ENCODE measurements at places on chromosomes 12 and 14.

DNA sequence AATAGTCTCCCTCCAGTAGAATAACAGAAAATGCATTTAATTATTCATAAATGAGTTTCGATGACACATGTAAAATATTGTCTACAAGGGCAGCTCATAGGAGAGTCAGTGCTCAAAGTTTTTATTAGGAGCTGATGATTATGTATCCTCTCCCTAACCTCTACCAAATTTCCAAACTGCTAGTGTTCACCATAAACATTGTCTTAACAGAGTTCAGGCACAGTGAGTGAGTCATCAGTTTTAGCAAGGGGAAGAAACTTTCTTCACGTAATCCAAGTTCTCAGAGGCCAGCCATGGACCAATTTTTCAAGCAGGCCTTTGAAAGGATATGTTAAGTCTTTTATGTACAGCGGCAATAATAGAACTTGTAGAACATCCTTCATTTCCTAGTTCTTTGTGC lies 649.2 kb upstream of the MIS18BP1 start:
- no peak for ATAC-seq

DNA sequence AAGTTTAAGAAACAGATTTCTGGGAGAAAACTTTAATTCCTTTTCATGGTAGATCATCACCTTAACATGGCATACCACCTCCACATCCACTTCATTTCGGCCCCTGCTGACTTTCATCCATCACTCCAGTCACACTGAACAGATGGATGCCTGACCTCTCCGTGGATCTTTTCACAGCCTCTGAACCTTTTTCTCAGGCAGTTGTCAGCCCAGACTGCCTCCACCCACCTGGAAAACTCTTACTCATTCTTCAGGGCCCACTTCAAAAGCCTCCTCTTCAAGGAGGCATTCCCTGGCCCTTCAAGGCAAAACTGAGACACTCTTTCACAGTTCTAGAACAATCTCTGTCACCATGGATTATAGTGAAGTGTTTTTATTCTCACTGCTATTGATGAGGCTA lies 52.9 kb downstream of the GXYLT1 start:
- peak; percentile 6 for ATAC-seq

GRCh38 chr14:91310606-91311283 lies 66.2 kb upstream of the GPR68 start:
- no peak for ATAC-seq

GRCh38 chr14:40398981-40399380 lies 966.7 kb upstream of the FBXO33 start:
- no peak for ATAC-seq

DNA sequence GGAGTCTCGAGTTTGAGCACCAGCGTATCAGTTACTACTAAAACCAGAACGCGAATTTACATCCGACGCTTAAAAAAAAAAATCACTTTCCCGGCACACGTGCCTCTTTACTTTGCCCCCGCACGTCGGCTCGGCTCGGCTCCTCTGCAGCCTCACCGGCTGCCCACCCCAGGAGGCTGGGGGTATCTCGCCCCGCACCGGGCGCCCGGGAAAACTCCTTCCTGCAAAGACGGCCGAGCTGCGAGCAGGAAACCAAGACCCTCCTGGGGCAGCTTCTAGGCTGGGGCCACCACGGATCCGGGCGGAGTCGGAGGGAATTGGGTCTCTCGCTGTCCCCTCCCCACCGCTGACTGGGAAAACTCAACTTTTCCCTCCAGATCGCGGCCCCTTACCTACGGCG lies 610 bp downstream of the VSIG10 start:
- ATAC-seq: peak; percentile 42

DNA sequence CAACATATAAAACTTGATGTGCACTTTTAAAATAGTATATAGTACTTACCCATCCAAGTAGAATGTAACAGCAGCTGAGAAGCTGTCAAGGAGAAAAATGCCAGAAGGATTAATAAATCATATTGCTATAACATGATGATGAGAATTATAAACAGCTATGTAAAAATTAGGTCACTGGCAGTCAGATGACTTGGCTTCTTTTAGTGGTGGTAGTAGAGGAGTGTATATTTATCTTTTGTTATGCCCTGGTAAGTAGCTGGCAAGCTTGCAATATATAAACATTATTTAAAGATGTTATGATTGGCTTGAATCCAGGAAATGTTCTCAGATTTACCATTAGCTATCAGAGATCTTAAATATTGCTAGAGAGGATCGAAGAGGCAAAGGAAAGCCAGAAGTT lies 471.0 kb upstream of the MGAT4C start:
- ATAC-seq: peak; percentile 46

DNA sequence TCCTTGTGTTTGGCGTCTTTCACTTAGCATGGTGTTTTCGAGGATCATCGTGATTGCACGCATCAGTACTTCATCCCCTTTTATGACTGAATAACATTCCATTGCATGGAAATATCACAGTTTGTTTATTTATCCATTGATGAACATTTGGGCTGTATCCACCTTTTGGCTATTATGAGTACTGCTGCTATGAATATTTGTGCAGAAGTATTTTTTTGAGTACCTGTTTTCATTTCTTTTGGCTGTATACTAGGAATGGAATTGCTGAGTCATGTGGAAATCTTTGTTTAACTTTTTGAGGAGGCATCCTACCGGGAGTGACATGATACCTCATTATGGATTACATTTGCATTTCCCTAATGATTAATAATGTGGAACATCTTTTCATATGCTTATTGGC lies 66.4 kb downstream of the WNK1 start:
- ATAC-seq: no peak

GRCh38 chr12:132138941-132139871 lies 4.9 kb downstream of the DDX51 start:
- ATAC-seq: no peak

DNA sequence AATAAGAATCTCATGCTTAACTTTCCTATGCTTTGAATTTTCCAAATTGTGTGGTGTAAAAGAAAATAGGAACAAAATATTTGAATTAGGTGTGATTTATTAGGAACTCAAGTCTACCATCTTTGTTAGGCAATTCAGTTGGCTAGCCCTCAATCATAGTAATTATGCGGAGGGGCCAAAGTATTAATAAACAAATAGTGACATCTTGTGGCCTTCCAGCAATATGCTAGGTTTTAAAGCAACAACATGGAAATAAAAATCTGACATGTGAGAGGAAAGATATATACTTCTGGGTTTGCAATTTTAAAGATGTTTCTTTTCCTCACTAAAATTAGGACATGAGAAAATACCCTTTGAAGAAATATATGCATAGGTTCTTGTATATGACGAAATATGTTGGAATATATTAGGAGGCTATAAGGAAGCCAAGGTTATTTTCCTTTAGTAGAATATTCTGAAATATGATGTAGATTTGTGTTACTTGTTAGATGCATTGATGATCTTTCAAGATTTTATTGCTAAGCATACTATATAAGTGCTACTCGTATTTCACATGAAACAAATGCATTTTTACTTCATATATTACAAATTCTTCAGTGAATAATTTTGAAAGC lies 200.4 kb downstream of the PTPRO start:
- ATAC-seq: peak; percentile 69

- ATAC-seq: no peak
Observed at GRCh38 chr12:84641940-84642545, 270.6 kb downstream of the SLC6A15 start.

DNA sequence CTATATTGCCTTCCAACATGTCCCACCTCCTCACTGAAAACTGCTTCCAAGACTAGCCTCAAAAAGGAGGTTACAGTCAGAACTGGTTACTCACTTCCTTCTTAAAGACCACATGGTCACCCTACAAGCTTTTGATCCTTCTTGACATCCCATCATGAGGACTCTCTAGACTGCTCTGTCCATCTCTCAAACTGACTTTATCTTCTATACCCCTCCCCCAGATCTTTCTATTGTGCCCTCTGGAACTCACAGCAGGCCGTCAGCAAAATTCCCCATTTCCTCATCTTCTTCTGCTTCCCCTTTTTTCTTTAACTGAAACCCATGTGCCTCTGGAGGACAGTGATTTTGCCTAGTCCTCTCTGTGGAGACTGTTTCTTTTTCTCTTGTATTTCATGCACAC lies 18.1 kb upstream of the IGF1 start:
- ATAC-seq: no peak

GRCh38 chr12:114306646-114307045 lies 99.3 kb downstream of the TBX5 start:
- peak; percentile 92 for ATAC-seq

DNA sequence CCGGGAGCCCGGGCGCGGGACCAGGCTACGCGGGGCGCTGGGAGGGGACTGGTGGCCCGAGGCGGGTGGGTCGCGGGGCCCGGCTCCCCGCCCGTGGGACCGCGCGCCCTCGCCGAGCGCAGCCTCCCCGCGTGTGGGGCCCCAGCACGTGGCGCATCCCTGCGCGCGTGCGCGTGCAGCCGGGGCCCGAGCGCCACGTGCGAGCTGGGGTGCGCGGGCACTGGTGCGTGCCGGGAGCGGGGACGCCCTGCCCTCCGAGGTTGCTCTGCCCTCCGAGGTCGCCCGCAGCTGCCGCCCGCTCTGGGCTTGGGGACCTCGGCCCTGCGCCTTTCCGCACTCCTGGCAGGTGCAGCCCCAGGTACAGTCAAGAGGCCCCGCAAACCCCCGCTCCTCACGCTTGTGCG lies 365 bp upstream of the CCDC88C start:
- peak; percentile 42 for ATAC-seq

- ATAC-seq: no peak
Observed at GRCh38 chr14:55671641-55672040, 91.6 kb downstream of the KTN1 start.

DNA sequence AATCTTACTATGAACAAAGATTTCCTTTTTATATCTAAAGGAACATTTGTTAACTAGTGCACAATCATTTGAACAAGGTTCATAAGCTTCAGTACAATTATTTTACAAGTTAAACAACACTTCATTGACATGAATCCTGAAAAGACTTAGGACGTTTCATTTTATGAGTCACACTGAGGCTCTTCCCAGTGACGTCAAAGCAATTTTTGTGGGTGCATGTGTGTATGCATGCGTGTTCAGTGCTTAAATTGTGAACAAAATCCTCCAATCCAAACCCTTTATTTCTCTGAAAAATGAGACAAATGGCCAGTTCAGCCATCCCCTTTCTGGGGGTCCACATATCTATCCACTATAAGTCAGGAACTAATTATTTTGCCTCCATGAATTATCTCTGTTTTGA lies 2.9 kb downstream of the LMNTD1 start:
- no peak for ATAC-seq

DNA sequence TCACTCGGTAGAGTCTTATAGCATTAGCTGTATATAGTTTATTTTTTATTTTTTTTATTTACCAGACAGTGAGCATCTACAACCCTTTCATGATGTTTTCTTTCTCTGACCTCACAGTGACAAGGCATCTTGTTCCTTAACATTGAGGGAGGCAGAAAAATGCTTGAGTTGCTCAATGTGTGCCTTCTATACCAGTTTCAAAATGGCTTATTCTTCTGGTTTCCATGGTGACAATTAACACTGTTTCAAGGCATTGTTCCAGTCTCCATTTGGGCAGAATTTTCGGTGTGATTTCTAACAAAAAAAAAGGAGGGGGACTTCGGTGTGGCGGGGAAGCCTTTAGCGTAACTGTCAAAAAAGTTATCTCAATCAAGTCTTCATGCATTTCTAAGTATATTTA lies 209.7 kb upstream of the NPAS3 start:
- ATAC-seq: no peak

GRCh38 chr12:94147991-94148738 lies at the start of gene PLXNC1:
Gene PLXNC1 (plus strand): TSS chr12:94148577. CDS start chr12:94148972, 395 bp downstream.
- ATAC-seq: peak; percentile 37

DNA sequence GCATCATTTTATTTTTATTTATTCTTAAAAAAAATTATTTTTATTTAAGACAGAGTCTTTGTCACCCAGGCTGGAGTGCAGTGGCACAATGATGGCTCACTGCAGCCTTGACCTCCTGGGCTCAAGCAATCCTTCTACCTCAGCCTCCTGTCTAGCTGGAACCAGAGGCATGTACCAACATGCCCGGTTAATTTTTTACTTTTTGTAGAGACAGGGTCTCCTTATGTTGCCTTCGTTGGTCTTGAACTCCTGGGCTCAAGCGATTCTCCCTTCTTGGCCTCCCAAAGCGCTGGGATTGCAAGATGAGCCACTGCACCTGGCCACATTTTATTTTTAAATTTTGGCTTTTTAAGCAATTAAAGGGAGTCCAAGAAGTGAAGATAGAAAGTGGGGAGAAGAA lies 21.4 kb downstream of the TTC6 start:
- ATAC-seq: no peak

- no peak for ATAC-seq
Observed at GRCh38 chr12:115049614-115050013, 365.6 kb upstream of the TBX3 start.

DNA sequence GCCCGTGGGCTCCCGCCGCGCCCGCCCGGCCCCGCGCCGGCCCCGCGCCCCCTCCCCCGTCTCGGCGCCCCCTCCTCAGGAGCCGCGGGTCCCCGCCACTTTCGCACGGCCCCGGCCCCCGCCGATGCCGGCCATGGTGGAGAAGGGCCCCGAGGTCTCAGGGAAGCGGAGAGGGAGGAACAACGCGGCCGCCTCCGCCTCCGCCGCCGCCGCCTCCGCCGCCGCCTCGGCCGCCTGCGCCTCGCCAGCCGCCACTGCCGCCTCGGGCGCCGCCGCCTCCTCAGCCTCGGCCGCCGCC lies 263 bp downstream of the RCOR1 start:
- ATAC-seq: no peak

- ATAC-seq: no peak
Observed at GRCh38 chr12:1346126-1346525, 248.3 kb downstream of the FBXL14 start.

DNA sequence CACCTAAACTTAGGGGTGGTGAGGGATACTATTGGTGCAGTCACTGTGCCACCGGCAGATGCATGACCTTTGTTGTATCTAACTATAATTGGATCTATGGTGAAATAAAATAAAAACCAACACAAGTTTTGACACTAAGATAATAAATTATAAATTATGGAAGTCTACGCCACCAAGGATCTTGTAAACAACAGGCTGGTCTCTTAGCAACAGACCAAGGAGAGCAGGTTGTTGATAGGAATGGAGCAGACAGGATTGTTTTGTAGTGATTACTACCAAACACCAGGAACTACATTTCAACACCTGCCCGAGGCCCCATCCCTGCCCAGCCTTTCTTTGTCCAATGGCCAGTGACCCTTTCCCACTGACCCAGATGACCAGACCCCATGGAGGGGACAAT lies 1178.0 kb downstream of the VRK1 start:
- no peak for ATAC-seq

DNA sequence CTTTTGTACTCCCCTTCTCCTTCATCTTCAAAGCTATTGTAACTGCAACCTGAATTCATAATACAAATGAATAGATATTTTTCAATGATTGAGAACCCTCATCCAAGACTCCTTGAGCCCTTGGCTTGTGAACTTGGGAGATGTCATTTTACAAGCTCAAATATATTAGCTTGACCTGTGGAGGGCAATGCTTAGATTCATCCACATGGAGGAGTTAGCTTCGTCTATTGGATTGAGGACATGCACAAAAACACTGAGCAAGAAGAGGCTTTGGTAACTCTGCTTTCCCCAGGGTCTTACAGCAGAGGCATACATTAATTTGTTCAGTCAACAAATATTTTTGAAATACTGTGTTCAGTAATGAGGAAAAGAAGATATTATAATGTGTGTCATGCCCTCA lies 101.1 kb downstream of the OTOGL start:
- no peak for ATAC-seq

Data from SK-N-SH treated with all-trans-retinoic acid at 6 μM for 48 hours (cell line).